Placental epithelial cell (primary cell): ENCODE measurements at places on chromosomes 5 and 9. TPM values are rescaled to one million over a fixed set of nuclear protein-coding genes. Genes with fewer than 3 reads are reported as not detected.

The SPIN1 gene
- 112 and 123 TPM in 2 replicates for total RNA-seq

The FGD3 gene
- total RNA-seq, result 2.0 and 2.7 TPM in 2 replicates

The UBE2QL1 gene
- total RNA-seq, result not detected in 2 replicates

The CDX1 gene
- total RNA-seq, result 0.39 TPM in 1 of 2 replicates, not detected in the other

The ENTPD2 gene
- total RNA-seq, result 0.11 TPM in 1 of 2 replicates, not detected in the other

The BAAT gene
- total RNA-seq, result not detected in 2 replicates

The STKLD1 gene
- 1.6 and 2.7 TPM in 2 replicates for total RNA-seq
